ENCODE measurements at places on chromosomes 6 and 20. TPM values are rescaled to one million over a fixed set of nuclear protein-coding genes. Genes with fewer than 3 reads are reported as not detected.

- DNase-seq, result no peak
Observed at GRCh38 chr6:96099069-96099468, 83.3 kb downstream of the FUT9 start.

Gene MOXD1
- 3.7 TPM for total RNA-seq

- DNase-seq, result no peak
Observed at GRCh38 chr6:148509800-148510581, 167.4 kb downstream of the SASH1 start.

- no peak for DNase-seq
Observed at GRCh38 chr6:107083921-107084320, 31.4 kb downstream of the BEND3 start.

DNA sequence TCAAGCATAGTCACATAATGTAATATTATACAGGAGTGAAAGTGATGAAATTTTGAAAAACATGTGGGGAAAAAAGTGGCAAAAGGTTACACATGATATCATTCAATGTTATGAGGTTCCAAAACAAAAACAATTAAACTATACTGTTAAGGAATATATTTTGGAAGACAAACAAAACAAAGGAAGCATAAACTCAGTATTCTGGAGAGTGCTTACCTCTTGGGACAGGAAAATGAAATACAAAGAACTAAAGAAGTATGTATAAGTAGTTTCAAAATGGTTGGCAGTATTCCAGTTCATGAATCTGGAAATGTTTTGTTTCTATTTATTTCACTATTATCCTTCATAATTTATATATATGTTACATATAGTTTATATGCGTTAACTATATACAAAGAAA is 213.5 kb downstream of the MOXD1 start:
- DNase-seq, result no peak

DNA sequence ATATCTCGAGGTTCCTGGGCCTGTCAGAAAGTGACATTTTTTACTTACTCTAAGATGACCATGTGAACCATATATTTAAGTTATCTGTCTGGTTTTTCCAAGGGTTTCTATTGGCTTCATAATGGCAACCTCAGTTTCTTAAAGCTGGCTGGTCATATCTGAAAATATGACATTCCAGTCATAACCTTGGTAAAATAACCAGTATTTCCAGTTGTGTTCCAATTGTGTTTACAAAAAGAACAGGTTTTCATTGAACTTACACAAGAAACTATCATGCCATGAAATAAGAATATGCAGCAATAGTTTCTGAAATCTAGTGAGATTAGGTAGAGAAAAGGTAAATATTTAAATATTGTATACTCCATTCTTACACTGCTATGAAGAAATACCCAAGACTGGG is 61.7 kb upstream of the HMGN3 start:
- DNase-seq, result no peak

GRCh38 chr20:41900201-41900691 is 282.1 kb upstream of the CHD6 start:
- no peak for DNase-seq

Measured in type B pancreatic cell (in vitro differentiated cells).